ENCODE measurements at places on chromosomes 13 and 19.
A peak's percentile ranks its signal among the peaks of the same experiment; 100 is the strongest.

GRCh38 chr13:80577285-80577684 is 236.4 kb upstream of the SPRY2 start:
- no peak for DNase-seq

DNA sequence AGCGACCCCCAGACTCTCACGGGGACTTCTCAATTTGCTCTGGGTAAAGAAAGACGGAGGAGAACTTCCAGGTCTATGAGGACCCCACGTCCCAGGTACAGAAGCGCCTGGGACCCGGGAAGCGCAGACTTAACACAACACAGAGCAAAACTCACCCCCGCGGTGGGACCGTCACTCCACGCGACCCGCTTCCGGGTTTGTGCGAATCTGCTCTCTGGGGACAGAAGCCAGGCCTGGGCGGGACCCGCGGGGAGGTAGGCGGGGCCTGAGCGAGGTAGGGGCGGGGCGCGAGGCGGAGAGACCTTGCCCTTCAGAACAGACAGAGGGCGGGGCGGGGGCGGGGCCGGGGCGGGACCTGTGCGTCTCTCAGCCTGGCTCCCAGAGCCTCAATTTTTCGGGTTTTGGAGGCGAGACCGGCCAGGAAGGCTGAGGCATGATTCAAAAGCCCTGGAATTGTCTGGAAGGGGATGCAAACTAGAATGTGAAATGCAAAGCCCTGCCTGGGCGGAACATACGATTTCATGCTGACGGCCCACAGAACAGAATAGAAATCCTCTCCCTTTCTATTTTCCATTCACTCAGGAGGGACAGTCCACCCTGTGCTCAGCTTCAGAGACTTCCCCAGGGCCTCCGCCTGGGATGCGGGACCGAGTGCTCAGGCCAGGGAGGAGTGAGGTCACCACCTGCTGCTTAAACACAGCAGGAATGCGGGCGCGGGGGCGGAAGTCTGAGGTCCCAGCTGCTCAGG is 19.3 kb upstream of the ZNF888 start:
- peak; percentile 88 for DNase-seq

DNA sequence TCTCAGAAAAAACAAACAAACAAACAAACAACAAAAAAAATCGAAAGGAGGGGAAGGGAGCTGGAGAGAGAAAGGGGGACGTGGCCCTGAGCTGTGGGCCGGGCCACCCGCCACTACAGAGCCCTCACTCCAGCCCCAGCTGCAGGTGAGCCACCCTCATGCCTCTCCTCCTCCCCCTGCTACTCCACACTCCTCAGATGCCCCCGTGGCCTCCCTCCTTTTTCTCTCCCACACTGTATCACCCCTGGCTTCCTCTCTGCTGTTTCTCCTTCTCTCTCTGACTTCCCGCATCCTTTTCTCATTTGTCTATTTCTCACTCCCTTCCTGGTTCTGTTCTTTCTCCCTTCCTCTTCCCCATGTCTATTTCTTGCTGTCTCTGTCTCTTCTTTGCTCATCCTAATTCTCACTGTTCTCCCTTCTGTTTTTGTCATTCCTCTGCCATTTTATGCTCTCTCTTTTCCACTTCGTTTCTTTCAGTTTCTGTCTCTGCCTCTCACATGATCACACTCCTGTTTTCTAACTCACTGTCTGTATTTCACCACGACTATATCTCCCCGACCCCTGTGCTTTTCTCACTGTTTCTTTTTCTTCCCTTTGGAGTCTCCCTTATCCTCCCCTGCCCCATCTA is 2.7 kb downstream of the KLK2 start:
- no peak for DNase-seq

- DNase-seq = no peak
Measured at GRCh38 chr19:48628486-48629296, 8.5 kb downstream of the DBP start.

GRCh38 chr13:75455962-75456361 is 26.0 kb downstream of the TBC1D4 start:
- no peak for DNase-seq

GRCh38 chr13:60974296-60974695 is 441.4 kb downstream of the PCDH20 start:
- DNase-seq = no peak

All from stimulated activated CD4-positive, alpha-beta T cell treated with anti-CD3 and anti-CD28 coated beads, Interleukin-1b, Interleukin-23, amount 100 ng/mL, for 4 hours (primary cell).